ENCODE measurements at places on chromosomes 16 and 17.

DNA sequence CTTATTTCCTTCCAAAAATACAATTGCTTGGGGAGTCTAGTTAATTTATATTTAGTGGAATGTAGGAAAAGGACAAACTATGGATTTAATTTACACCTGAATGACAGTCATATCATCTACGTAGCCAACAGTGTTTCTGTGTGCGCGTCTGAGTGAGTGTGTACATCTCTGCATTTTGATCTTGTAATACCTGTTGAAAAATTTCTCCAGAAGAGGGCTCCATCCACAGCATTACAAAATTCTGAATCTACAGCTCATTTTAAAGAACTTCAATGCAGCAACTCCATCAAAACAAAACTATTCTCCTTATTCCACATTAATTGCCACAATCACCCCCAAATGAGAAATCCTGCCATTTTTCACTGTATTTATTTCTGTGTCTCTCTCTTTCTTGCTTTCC, 3.9 kb downstream of the CDH13 start:
- DNase-seq: no peak

GRCh38 chr17:8503368-8503767, 67.7 kb downstream of the NDEL1 start:
- no peak for DNase-seq

- no peak for DNase-seq
Observed at GRCh38 chr17:76687298-76688164, 23.2 kb downstream of the MXRA7 start.

DNA sequence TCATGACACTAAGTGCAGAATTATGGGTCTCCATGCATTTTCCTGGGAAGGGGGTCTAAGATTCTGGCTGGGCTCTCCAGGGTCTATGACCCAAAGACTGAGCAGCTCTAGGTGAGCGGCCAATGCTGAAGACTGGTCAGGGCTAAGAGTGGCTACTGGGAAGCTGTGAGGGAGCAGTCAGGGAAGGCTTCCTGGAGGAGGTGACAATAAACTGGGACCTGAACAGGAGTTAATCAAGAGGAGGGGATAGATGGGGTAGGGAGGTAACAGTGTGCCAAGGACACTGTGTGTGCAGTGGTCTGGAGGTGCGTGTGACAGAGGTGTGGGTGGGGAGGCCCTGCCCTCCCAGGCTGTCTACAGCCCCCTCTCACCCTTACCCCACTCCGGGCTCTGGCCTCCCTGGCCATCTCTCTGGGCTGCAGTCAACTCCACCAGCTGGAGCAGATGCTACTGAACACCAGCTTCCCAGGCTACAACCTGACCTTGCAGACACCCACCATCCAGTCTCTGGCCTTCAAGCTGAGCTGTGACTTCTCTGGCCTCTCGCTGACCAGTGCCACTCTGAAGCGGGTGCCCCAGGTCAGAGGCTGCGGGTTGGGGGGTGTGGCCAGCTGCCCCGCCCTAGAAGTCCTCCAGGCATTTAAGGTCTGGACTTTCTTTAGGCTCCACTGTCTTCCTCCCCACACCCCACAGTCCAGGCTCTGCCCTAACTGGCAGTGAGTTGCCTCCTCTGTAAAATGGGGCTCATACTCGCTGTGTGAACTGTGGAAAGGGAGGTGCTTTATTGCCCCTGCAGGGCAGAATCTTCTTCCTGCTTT, 20.4 kb downstream of the ADGRG5 start:
- no peak for DNase-seq

- DNase-seq: no peak
Observed at GRCh38 chr17:2176499-2177169, 121.7 kb downstream of the HIC1 start.

- DNase-seq: no peak
Observed at GRCh38 chr17:66468241-66469087, 166.1 kb downstream of the PRKCA start.

DNA sequence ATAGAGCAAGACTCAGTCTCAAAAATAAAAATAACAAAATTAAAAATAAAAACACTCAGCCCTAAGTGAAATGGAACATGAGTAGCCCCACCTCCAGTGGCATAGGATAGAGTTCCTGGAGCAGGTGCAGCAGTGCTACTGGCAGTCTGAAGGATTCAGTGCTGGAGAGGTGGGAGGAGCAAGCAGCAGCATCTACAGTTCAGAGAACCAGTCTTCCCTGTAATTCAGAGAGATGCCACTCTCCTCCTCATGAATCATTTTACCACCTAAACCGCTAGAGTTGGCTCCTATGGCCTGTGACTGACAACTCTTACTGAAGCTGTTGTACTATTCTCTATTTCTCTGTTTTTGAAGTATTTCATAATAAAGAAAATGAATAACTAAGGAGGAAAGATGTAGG, 56.0 kb upstream of the SMURF2 start:
- no peak for DNase-seq

- DNase-seq: no peak
Observed at GRCh38 chr16:50334106-50334975, 34.4 kb downstream of the BRD7 start.

DNA sequence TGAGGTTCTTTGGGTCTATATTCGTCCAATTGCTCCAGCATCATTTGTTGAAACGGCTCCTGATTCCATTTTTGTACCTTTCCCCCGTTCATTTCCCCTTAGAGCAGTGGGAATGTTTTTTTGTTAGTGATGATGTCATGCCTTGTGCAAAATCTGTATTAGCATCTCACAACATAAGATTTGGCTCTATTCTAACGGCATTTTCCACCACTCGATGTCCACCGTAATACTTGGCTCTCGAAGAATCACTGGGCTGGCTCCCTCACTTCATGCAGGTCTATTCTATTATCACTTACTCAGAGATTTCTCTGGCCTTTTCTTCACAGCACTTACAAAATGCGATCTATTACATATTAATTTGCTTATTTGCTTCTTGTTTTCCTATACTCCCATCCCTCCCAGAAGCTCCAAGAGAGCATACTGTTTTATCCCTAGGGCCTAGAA, 571 bp upstream of the NME1 start:
- DNase-seq: no peak

GRCh38 chr17:60325730-60326524, 66.0 kb downstream of the USP32 start:
- no peak for DNase-seq

GRCh38 chr16:10543231-10543977, 37.0 kb downstream of the EMP2 start:
- no peak for DNase-seq

- DNase-seq: no peak
Observed at GRCh38 chr17:81440051-81440471, 44.8 kb downstream of the BAHCC1 start.

GRCh38 chr16:65604771-65605170, 482.9 kb upstream of the CDH11 start:
- DNase-seq: no peak

Data from activated CD4-positive, alpha-beta T cell treated with anti-CD3 and anti-CD28 coated beads for 24 hours (primary cell).